Sigmoid colon (tissue), 7 donors: ENCODE measurements at places on chromosomes 1 and 21. TPM values are rescaled to one million over a fixed set of nuclear protein-coding genes. Genes with fewer than 3 reads are reported as not detected.
A peak's percentile ranks its signal among the peaks of the same experiment; 100 is the strongest.

Gene SPRR1A
- total RNA-seq: not detected

Gene GPR52
- total RNA-seq: 1.5 TPM

Gene PER3
- 36.1 TPM for total RNA-seq

Gene LAPTM5
- 47.4 TPM for total RNA-seq

Gene RASSF5
- 3.6 TPM for total RNA-seq

GRCh38 chr21:41491412-41491811 is 16.5 kb downstream of the TMPRSS2 start:
- no peak overlapping the region for H3K4me3 ChIP-seq
- DNase-seq: peak; percentile 76
- no peaks in the 10 kb centered on the region for H3K27me3 ChIP-seq
- H3K27ac ChIP-seq: peak overlapping the region; percentile 36
- H3K36me3 ChIP-seq: no peaks in the 10 kb centered on the region

DNA sequence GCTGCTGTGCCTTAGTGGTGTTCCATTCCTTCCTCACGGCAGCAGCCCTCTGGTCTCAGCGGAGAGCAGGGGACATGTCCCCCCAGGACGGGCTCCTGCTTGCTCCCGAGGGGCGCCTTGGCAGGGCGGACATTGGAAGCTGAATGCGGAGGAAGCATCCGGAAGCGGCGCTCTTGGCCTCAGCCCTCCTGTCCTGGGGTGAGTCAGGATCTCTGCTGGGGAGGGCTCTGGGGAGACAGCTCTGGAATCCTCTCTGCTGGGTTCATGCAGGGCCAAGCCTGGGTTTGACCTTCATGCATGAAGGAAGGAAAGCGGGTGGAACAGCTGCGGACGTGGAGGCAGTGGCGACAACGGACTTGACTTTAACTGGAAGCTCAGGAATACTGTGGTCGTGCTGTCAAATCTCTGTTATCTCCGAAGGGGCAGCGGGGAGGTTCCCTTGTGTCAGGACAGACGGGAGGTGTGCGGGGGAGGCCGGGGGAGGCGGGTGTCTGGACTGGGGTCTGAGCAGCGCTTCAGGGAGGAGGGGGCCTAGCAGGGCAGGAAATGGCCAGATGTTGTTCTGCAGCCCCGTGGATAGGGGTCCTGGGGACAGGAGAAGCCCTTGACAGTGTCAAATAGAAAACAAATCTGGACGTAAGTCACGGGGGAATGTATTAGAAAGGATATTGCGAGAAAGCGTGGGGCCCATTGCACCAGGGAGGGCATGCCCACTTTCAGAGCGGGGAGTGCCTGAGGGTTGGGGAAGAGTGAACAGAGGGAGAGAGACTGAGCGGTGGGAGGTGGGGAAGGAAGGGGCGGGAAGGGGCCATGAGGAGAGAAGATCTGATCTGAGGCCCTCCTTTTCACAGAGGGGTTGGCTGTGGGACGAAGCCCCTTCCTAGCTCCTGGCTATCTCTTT is 26.6 kb downstream of the CRYAA start:
- no peaks in the 10 kb centered on the region for H3K36me3 ChIP-seq
- no peak overlapping the region for H3K4me3 ChIP-seq
- H3K4me1 ChIP-seq: no peaks in the 10 kb centered on the region
- no peak overlapping the region for H3K27ac ChIP-seq
- peaks cover 15% of the 10 kb centered on the region for H3K27me3 ChIP-seq

DNA sequence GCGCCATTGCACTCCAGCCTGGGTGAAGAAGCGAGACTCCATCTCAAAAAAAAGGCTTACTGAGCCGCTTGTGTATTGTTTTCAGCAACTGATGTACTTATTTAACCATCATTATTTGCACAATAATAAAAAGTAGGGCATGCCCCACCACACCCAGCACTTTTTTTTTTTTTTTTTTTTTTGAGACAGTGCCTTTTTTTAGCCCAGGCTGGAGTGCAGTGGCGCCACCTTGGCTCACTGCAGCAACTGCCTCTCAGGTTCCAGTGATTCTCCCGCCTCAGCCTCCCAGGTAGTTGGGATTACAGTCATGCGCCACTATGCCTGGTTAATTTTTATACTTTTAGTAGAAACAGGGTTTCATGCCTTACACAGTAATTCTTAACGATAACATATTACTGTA is 12.2 kb upstream of the TRNAU1AP start:
- H3K4me3 ChIP-seq: no peak overlapping the region
- H3K36me3 ChIP-seq: peaks cover 12% of the 10 kb centered on the region
- H3K27me3 ChIP-seq: no peaks in the 10 kb centered on the region

- H3K4me3 ChIP-seq: no peak overlapping the region
- peaks cover 79% of the 10 kb centered on the region for H3K36me3 ChIP-seq
- peak overlapping the region; percentile 33 for H3K27ac ChIP-seq
- no peaks in the 10 kb centered on the region for H3K4me1 ChIP-seq
- DNase-seq: no peak
- no peaks in the 10 kb centered on the region for H3K27me3 ChIP-seq
Observed at GRCh38 chr1:156262461-156263287, 14.8 kb upstream of the PAQR6 start.

DNA sequence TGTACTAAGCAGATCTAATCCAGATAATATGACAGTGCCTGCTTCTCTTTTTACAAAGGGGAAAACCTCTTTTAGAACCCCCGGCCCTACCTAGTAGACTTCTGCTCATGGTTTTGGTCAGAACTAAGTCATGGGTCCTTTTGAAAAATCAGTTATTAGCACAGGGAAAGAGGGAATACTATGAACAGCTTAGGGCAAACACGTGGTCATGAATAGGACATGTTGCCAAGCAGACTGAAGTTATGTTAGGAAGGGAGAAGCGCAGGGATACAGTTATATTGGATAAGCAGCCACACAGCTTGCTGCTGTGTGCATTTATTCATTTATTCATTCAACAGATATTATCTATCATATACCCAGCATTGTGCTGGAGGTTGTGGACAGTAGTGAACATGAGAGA is 25.3 kb upstream of the IGSF3 start:
- H3K27me3 ChIP-seq: no peaks in the 10 kb centered on the region
- no peak overlapping the region for H3K27ac ChIP-seq
- no peak overlapping the region for H3K4me3 ChIP-seq
- peaks cover 26% of the 10 kb centered on the region for H3K4me1 ChIP-seq
- no peak for DNase-seq

DNA sequence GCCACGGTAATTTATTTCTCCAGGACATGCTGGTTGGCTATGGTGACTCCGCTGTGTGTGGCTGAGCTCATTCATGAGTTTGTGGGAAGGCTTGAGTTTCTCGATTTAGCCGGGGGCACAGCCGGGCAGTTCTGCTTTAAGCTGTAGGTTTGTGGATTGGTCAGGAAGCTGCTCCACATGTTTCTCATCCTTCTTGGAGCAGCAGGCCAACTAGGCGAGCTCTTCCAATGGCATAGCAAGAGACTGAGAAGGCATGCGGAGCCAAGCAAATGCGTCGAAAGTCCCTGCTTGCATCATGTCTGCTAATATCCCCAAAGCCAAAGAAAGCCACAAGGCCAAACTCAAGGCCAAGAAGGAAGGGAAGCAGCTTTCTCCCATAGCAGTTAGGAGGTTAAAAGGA is 71.6 kb upstream of the GREM2 start:
- H3K4me1 ChIP-seq: no peaks in the 10 kb centered on the region
- no peaks in the 10 kb centered on the region for H3K36me3 ChIP-seq
- no peak overlapping the region for H3K27ac ChIP-seq
- H3K4me3 ChIP-seq: no peak overlapping the region

- peak overlapping the region; percentile 65 for H3K27ac ChIP-seq
- no peaks in the 10 kb centered on the region for H3K36me3 ChIP-seq
Observed at GRCh38 chr1:107572674-107573211, 392.2 kb downstream of the VAV3 start.

DNA sequence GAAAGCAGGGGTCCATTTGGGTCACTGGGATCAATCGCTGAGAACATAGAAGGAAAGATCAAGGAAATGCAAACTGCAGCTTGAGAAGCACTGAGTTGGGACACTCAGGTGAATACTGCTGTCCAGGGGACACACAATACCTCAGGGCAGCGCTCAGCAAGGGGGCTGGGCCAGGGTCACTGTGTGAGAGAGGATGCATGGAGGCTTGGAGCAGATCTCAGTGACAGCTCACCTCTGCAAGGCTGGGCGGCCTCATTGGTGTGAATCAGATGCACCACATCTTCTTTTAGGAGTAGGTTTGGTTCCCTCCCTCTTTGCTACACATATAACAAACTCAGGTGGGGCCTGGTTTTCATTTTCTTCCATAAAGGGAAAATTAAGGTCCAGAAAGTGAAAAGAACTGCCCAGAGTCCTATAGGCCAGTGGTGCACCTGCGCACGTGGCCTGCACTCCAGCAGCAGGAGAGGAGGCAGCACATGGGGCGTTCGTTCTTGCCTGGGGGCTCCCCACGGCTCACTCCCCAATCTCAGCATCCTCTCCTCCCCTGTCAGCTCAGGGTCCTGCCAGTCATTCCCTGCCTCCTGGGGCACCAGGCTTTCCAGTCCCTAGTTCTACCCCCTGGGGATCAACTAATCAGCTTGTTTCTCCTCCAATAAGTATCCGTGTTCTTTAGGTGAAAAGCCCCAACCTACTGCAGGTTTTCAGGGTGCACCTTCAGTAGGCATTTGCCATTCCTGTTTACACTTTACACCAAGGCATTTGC is 1.5 kb downstream of the A3GALT2 start:
- H3K27me3 ChIP-seq: no peaks in the 10 kb centered on the region
- peaks cover 3% of the 10 kb centered on the region for H3K4me1 ChIP-seq
- H3K4me3 ChIP-seq: no peak overlapping the region
- DNase-seq: no peak

DNA sequence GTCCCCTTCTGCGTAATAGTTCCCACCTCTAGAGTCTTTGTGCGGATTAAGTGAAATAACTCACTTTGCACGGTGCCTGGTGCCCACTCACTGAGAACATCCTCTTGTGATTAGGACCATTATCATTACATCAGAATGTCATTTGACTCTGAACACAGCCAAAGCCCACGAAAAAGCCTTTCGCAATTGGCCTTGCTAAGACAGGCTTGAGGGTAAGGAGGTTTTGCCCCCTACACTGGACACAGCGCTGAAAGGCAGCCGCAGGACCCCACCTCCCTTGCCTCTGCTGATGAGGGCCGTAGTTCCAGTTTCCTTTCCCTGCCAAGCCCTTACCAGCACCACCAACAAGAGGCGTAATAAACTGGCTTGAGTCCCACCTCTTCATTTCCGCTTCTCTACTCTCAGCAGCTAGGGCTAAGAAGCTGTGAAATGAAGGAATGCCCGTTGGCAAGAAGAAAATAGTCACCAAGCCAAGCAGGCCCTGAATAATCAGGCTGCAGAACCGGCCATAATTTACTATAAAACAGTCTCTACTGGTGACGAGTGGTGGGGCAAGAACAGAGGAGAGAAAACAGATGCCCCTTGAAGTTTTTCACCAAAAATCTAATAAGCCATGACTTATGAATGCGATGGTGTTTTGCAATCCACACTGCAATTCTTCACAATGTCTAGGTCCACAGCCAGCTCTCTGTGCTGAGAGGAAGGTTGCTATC is 53.1 kb downstream of the SH3GLB1 start:
- peak; percentile 69 for DNase-seq
- no peaks in the 10 kb centered on the region for H3K27me3 ChIP-seq
- peaks cover 6% of the 10 kb centered on the region for H3K4me1 ChIP-seq
- H3K4me3 ChIP-seq: no peak overlapping the region

- H3K4me3 ChIP-seq: no peak overlapping the region
- no peaks in the 10 kb centered on the region for H3K4me1 ChIP-seq
- no peak for DNase-seq
- no peaks in the 10 kb centered on the region for H3K27me3 ChIP-seq
- no peaks in the 10 kb centered on the region for H3K36me3 ChIP-seq
Observed at GRCh38 chr1:194495434-194495833, 1309.0 kb upstream of the B3GALT2 start.

GRCh38 chr1:174726167-174726879 is 273.4 kb upstream of the CACYBP start:
- H3K4me3 ChIP-seq: no peak overlapping the region
- DNase-seq: no peak
- H3K27ac ChIP-seq: no peak overlapping the region
- no peaks in the 10 kb centered on the region for H3K27me3 ChIP-seq
- no peaks in the 10 kb centered on the region for H3K36me3 ChIP-seq

DNA sequence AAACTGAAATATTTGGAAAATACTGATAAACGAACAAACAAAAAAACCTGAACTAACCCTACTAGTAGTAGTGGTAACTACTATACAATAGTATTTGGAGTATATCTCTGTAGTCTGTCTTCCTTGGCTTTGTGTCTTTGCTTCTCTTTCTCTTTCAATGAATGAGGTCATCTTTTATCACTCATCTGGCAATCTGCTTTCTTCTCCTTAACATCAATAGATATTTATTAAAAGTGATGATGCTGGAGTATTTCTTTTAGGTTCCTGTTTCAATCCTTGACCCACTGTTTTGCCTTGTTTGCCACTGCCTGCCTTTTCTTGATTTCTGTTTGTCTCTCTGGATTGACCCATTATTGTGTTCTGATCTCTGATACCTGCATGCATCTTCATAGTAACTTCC is 71.5 kb downstream of the ROR1 start:
- no peaks in the 10 kb centered on the region for H3K36me3 ChIP-seq
- H3K27ac ChIP-seq: no peak overlapping the region
- H3K4me1 ChIP-seq: peaks cover 38% of the 10 kb centered on the region
- no peaks in the 10 kb centered on the region for H3K27me3 ChIP-seq

- H3K4me3 ChIP-seq: no peak overlapping the region
- H3K27ac ChIP-seq: no peak overlapping the region
- H3K4me1 ChIP-seq: no peaks in the 10 kb centered on the region
- no peak for DNase-seq
Observed at GRCh38 chr1:10759413-10760200, 36.8 kb downstream of the CASZ1 start.

GRCh38 chr1:150281221-150281757 is 1.1 kb upstream of the CIART start:
- H3K4me1 ChIP-seq: peaks cover 30% of the 10 kb centered on the region
- DNase-seq: peak; percentile 89
- peak overlapping the region; percentile 96 for H3K27ac ChIP-seq
- peaks cover under 1% of the 10 kb centered on the region for H3K36me3 ChIP-seq
- peak overlapping the region; percentile 56 for H3K4me3 ChIP-seq

DNA sequence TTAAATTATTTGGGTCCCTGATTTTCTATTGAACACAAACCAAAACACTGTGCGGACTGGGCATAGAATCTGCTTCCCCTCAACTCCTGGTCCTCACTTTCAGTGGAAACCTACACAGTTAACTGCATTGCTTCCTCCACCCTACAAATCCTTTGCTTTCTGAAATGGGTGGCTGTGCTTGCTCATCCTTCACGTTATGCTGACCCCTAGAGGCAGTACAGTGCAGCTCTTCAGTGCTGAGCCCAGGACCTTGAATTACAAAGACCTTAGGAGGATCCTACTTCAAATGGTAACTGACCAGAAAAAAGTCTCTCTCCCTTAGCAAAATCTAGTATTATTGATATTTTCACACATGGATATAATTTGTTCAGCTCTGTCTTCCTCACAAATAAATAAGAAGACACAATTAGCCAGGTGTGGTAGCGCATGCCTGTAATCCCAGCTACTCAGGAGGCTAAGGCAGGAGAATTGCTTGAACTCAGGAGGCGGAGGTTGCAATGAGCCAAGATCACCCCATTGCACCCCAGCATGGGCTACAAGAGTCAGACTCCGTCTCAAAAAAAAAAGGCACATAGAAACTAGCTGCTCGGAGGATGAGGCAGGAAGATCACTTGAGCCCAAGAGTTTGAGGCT is 63.4 kb upstream of the L1TD1 start:
- no peaks in the 10 kb centered on the region for H3K27me3 ChIP-seq
- H3K4me1 ChIP-seq: no peaks in the 10 kb centered on the region
- no peak overlapping the region for H3K27ac ChIP-seq
- no peak for DNase-seq
- H3K4me3 ChIP-seq: no peak overlapping the region
